Mesenchymal stem cell (in vitro differentiated cells and primary cell): ENCODE measurements at places on chromosomes 12 and 14.

- no peak for DNase-seq
- H3K36me3 ChIP-seq: no peaks in the 10 kb centered on the region
- no peak overlapping the region for H3K4me3 ChIP-seq
- no peak overlapping the region for H3K27ac ChIP-seq
- no peaks in the 10 kb centered on the region for H3K4me1 ChIP-seq
- H3K27me3 ChIP-seq: no peaks in the 10 kb centered on the region
Measured at GRCh38 chr14:84922370-84922769, 607.6 kb upstream of the FLRT2 start.

DNA sequence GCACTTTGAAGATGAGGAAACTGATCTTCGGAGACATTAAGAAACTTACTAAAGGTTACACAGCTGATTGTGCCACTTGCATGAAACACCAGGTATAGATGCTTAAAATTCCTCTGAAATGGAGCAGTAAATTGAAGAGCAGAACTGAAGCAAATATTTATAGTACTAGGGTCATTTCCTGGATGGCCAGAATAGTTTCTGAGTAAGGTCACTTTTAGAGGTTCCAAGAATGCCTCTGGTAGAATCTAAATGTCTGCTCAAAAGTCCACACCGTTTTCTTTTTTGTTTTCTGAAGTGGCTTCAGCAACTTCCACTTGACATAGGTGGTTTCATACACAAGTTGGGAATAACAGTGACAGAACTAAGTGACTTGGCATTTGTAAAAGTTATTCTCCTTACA is 19.4 kb downstream of the TPH2 start:
- DNase-seq: peak; percentile 47
- peak overlapping the region; percentile 16 for H3K4me3 ChIP-seq
- no peaks in the 10 kb centered on the region for H3K36me3 ChIP-seq
- no peaks in the 10 kb centered on the region for H3K27me3 ChIP-seq

DNA sequence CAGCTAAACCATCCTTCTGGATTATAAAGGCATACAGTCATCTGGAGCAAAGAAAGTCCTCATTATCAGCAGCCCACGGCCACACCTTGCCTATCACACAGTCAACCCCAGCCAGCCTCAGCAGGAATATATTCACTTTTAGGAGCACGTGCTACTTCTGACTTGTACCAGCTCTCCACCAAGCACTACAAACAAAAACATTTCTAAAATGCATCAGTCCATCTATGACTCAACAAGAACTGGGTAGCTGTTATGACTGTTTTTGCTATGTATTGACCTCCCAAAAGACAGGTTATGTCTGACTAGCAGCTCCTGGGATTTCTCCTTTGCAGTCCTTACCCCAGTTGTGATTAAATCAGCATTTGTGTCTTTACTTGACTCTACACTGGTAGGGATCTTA is 31.2 kb downstream of the NUAK1 start:
- H3K4me1 ChIP-seq: peaks cover 25% of the 10 kb centered on the region
- no peak overlapping the region for H3K4me3 ChIP-seq
- H3K36me3 ChIP-seq: no peaks in the 10 kb centered on the region
- H3K27ac ChIP-seq: peak overlapping the region; percentile 44

- no peak for DNase-seq
- H3K4me3 ChIP-seq: no peak overlapping the region
- no peaks in the 10 kb centered on the region for H3K27me3 ChIP-seq
- H3K27ac ChIP-seq: no peak overlapping the region
- no peaks in the 10 kb centered on the region for H3K4me1 ChIP-seq
Measured at GRCh38 chr14:34640826-34641225, 10.9 kb upstream of the SNX6 start.

DNA sequence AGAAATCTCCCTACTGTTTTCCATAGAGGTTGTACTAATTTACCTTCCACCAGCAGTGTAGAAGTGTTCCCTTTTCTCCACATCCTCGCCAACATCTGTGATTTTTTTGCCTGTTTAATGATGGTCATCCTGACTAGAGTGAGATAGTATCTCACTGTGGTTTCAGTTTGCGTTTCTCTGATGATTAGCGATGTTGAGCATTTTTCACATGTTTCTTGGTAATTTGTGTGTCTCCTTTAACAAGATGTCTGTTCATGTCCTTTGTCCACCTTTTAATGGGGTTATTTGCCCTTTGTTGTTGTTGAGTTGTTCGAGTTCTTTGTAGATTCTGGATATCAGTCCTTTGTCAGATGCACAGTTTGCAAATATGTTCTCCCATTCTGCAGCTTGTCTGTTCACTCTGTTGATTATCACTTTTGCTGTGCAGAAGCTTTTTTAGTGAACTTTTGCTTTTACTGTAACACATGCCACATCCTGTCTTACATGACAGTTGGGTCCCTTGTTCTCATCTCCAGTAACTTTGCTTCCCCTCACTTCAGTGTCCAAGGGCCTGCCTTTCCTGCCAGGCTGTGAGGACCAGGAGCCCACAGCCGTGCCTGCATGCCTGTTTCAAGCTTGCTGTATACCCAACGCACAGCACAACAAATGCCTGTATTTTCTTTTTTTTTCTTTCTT is 64.9 kb downstream of the SPRING1 start:
- DNase-seq: no peak
- H3K27me3 ChIP-seq: no peaks in the 10 kb centered on the region
- H3K4me1 ChIP-seq: no peaks in the 10 kb centered on the region
- H3K36me3 ChIP-seq: no peaks in the 10 kb centered on the region

- no peaks in the 10 kb centered on the region for H3K4me1 ChIP-seq
- H3K36me3 ChIP-seq: no peaks in the 10 kb centered on the region
- no peak overlapping the region for H3K27ac ChIP-seq
- no peak overlapping the region for H3K4me3 ChIP-seq
- no peaks in the 10 kb centered on the region for H3K27me3 ChIP-seq
Measured at GRCh38 chr12:91562476-91562875, 379.9 kb upstream of the DCN start.

GRCh38 chr12:12548713-12549112 is 13.9 kb downstream of the DUSP16 start:
- no peaks in the 10 kb centered on the region for H3K36me3 ChIP-seq
- no peaks in the 10 kb centered on the region for H3K27me3 ChIP-seq
- no peak overlapping the region for H3K4me3 ChIP-seq
- peaks cover 1% of the 10 kb centered on the region for H3K4me1 ChIP-seq
- DNase-seq: no peak
- no peak overlapping the region for H3K27ac ChIP-seq

GRCh38 chr12:113888435-113888834 is 77.7 kb downstream of the RBM19 start:
- no peak for DNase-seq
- peaks cover 9% of the 10 kb centered on the region for H3K4me1 ChIP-seq
- H3K4me3 ChIP-seq: no peak overlapping the region
- no peaks in the 10 kb centered on the region for H3K27me3 ChIP-seq
- no peak overlapping the region for H3K27ac ChIP-seq

DNA sequence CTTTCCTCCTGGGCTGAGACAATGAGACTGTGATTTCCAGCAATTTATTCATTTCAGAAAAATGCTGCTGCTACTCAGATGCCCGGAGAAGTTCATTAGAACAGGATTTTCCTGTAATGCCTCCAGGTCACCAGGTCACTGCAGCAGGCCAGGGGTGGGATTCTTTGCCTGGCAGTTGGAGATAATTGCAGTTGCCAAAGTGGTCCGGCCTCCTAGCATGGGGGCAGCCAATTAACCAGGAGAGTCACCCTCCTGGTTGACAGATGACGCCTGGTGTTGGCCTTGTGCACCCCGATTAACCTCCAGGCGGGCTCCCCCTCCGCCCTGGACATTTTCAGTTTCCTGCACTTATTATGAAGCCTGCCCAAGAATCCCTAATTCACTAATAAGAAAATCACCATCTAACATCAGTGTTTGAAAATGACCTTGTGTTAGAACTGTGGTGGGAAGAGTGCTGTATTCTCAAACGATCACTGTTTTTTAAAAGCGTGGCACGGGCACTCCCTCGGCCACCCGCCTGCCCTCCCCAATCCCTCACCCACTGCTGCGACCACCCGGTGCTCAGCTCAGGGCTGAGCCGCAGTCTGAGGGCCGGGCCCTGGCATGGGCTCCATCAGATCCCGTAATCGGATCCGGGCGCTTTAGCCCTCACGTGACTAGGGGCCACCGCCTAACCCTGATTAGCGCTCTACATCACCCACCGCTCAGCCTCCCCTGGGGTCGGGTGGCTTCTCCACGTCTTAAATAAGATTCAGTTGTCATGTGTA is 12.9 kb downstream of the RIMBP2 start:
- no peaks in the 10 kb centered on the region for H3K27me3 ChIP-seq
- DNase-seq: no peak
- H3K4me1 ChIP-seq: no peaks in the 10 kb centered on the region

DNA sequence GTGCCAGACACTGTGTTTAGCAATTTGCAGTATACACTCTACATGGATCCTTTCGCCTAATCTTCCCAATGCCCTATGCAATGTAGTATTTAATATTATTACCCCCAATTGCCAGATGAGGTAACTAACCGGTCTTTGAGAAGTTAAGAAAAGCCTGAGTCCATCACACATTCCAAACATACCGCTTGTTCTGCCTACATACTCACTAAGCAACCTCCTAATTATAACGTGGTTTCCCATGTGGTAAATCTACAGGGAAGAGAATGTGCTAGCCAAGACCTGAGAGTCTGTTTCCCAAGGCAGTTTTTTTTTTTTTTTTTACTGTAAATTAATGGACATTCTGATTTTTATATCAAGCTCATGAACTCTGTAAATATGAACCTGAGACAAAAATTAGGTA is 37.2 kb downstream of the ATP2B1 start:
- no peak overlapping the region for H3K27ac ChIP-seq
- DNase-seq: peak; percentile 40
- peaks cover 3% of the 10 kb centered on the region for H3K4me1 ChIP-seq
- H3K36me3 ChIP-seq: peaks cover 21% of the 10 kb centered on the region

GRCh38 chr12:27453421-27453820 is 6.9 kb downstream of the SMCO2 start:
- no peaks in the 10 kb centered on the region for H3K36me3 ChIP-seq
- DNase-seq: no peak
- no peaks in the 10 kb centered on the region for H3K27me3 ChIP-seq
- H3K4me1 ChIP-seq: no peaks in the 10 kb centered on the region
- no peak overlapping the region for H3K27ac ChIP-seq
- H3K4me3 ChIP-seq: no peak overlapping the region

DNA sequence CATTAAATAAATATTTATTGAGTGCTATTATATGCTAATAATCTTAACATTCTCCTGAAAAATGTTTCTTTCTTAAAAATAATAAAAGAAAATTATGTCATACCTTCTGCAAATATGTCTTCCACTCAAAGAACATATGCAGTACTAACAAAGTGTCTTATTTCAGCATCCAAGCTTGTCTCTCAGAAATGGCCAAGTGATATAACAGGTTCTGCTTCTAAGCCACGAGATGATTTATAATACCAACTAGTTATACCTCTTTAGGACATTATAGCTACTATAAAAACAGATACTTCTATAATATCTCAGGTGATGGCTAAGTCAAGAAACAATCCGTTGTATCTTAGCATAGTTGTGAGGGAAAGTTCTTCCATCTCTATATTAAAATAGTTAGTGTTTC is 128.1 kb upstream of the ARID2 start:
- no peaks in the 10 kb centered on the region for H3K4me1 ChIP-seq
- no peak for DNase-seq
- H3K27ac ChIP-seq: no peak overlapping the region
- H3K36me3 ChIP-seq: no peaks in the 10 kb centered on the region

- H3K4me1 ChIP-seq: peaks cover 3% of the 10 kb centered on the region
- H3K27me3 ChIP-seq: no peaks in the 10 kb centered on the region
- H3K4me3 ChIP-seq: peak overlapping the region; percentile 92
- peaks cover 9% of the 10 kb centered on the region for H3K36me3 ChIP-seq
Measured at GRCh38 chr14:60722107-60722356, 2.1 kb downstream of the SIX4 start.

DNA sequence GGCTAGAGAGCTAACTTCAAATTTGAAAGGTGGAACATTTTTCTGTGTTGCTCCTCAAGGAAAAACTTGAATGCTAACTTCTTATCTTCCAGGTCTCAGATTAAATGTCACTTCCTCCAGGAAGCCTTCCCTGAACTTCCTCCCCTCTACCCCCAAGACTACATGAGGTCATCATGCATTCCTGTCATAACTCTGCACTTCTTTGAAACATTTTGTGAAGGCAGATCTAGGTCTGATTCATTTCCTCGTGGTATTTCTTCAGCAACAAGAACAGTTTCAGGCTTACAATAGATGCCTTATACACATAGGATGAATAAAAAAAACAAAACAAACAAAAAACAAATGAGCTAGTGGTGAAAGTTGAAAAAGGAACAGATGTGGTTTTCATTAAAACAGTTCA is 97.1 kb upstream of the SRRM4 start:
- H3K36me3 ChIP-seq: no peaks in the 10 kb centered on the region
- no peaks in the 10 kb centered on the region for H3K4me1 ChIP-seq
- DNase-seq: no peak
- H3K27ac ChIP-seq: no peak overlapping the region

DNA sequence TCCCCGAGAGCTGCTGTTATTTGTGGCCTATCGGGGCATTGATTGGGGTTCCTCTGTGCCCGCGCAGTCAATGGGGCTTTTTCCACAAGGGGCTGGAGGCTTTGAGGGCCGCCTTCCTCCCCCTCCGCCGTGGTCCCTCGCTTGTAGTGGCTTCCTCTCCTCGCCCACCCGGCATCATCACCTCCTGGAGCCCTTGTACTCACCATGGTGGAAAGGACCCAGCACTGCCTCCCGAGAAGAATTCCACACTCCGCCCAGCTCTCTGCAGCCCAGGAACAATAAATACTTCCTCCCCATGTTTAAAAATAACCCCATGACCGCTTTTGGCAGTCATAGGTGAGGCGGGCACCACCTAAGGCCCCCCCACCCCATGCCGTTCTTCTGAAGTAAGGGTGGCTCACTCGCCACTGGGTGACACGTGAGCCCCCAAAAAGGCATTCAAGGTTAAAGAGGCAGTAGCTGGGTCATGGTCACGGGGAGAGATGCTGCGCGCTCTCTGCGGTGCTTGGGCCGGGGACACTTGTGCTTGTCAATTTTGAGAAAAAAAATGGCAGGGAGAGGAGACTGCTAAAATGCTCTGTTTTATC is at the start of gene MYL2:
Gene MYL2 (minus strand): TSS at position 256 of the 587 bp plus-strand sequence. CDS start 50 bp downstream, at position 206.
- H3K4me3 ChIP-seq: no peak within 1 kb of the TSS
- H3K27me3 ChIP-seq: peaks cover 33% of the 10 kb centered on the region
- no peak within 1 kb of the TSS for H3K27ac ChIP-seq
- H3K4me1 ChIP-seq: peaks cover 12% of the 10 kb centered on the region
- DNase-seq: no peak

DNA sequence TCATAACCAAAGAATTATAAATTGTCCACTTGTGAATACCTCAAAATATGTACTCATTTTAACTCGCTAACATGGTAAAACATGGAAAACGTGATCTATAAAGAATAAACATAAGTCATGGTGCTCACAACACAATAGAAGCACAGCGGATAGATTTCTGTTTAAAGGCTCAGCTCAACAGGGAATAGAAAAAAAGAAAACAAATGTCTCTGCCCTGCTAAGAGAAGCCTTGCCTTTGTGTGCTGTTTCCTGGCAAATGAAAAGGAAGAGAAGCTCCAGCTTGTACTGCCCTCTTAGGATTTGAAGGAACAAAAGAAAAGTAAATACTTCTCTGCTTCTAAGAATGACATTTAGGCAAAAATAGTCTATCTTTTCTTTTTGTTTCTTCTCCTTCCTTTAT is 121.0 kb upstream of the KRR1 start:
- no peaks in the 10 kb centered on the region for H3K4me1 ChIP-seq
- peak overlapping the region; percentile 12 for H3K4me3 ChIP-seq
- H3K27me3 ChIP-seq: no peaks in the 10 kb centered on the region
- DNase-seq: no peak

- peak overlapping the region; percentile 22 for H3K27ac ChIP-seq
- H3K27me3 ChIP-seq: no peaks in the 10 kb centered on the region
- H3K4me3 ChIP-seq: no peak overlapping the region
- DNase-seq: no peak
Measured at GRCh38 chr12:121511916-121512315, 68.9 kb downstream of the KDM2B start.

- H3K27ac ChIP-seq: no peak overlapping the region
- no peaks in the 10 kb centered on the region for H3K27me3 ChIP-seq
- no peak overlapping the region for H3K4me3 ChIP-seq
- no peak for DNase-seq
- no peaks in the 10 kb centered on the region for H3K36me3 ChIP-seq
- peaks cover 2% of the 10 kb centered on the region for H3K4me1 ChIP-seq
Measured at GRCh38 chr12:22018860-22019259, 27.2 kb upstream of the CMAS start.
